ENCODE measurements at places on chromosomes 11 and 22. TPM values are rescaled to one million over a fixed set of nuclear protein-coding genes. Genes with fewer than 3 reads are reported as not detected.

The OR8D1 gene
- not detected for total RNA-seq

The STARD10 gene
- 24.7 TPM for total RNA-seq

DNA sequence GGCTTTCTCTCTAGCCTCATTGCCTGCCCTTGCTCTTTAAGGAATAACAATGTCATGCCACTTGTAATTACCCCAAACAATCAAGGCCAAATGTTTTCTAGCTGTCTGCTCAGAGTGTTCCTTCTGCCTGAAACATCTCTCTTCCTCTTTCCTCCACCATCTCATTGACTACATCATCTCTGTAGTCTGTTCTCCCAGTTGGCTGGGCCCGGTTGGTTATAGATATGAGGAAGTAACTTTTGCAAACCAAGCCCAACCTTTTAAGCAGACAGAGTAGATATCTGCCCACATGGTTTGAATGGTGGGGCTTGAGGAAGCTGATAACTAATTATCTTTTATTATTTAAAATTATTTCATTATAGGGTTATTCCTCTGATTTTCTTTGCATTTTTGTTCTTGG, 104.5 kb downstream of the NTM start:
- DNase-seq = no peak

GRCh38 chr11:45798793-45799441, 6.0 kb upstream of the SLC35C1 start:
- no peak for DNase-seq

DNA sequence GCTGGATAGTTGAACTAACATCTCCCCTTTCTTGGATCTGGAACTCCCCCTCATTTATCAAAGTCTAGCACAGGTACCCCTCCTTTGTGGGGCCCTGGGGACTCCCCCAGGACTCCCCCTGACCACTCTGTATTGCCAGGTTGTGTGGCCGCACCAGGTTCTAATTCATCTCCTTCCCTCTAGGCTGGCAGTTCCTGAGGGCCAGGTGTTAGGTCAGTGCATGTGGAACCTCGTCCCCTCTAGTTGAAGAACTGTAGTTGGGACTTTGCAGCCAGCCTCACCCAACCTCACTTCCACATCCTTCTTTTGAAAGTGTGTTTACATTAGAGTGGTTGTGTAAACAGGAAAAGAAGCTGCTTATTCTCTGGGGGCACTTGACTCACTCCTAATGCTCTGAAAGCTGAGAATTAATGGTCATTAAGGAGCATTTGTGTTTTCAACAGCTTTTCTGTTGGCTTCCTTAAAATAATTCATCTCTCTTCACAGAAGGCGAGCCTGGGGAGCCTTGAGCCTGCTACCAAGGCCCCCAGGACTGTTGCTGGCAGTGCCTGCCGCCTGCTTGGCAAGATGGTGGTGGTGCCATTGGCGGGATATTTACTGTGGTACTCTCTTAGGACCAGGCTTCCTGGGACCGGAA, 11.8 kb downstream of the UPB1 start:
- DNase-seq = peak; percentile 50

DNA sequence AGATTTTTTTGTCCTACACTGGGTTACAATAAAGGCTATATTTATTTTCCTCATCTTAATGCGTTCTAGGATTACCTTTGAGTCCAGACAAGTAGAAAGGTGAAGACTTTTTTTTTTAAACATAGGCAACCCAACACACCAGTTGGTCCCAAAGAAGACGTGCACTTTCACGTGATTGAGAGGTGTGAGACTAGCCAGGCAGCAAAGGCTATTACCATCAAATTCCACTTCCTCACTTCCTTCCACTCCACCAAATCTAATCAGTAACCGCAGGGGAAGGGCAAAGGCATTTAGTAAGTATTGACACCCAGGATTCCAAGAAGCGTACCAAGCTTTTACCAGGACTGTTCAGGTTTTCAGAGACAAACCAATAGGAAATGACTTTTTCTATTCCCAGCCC, 109.3 kb downstream of the APIP start:
- no peak for DNase-seq

The GALR3 gene
- 0.59 TPM for total RNA-seq

GRCh38 chr11:76642341-76642740, 28.2 kb downstream of the LRRC32 start:
- no peak for DNase-seq

GRCh38 chr11:60182541-60183330, at the start of gene MS4A6A:
MS4A6A (minus strand) TSS chr11:60183083; CDS start chr11:60181727, 1,356 bp downstream.
- no peak for DNase-seq

GRCh38 chr11:11813288-11813962, 28.3 kb upstream of the USP47 start:
- DNase-seq = no peak

The KCNJ5 gene
- 0.11 TPM for total RNA-seq

The SOX10 gene
- total RNA-seq = 2.4 TPM

- DNase-seq = no peak
Measured at GRCh38 chr11:46353698-46354097, 6.4 kb downstream of the DGKZ start.

- no peak for DNase-seq
Measured at GRCh38 chr22:44632541-44633396, 69.2 kb upstream of the PRR5 start.

The SBF1 gene
- 69.8 TPM for total RNA-seq

The KREMEN1 gene
- total RNA-seq = 2.4 TPM

The SCARF2 gene
- total RNA-seq = 10.8 TPM

DNA sequence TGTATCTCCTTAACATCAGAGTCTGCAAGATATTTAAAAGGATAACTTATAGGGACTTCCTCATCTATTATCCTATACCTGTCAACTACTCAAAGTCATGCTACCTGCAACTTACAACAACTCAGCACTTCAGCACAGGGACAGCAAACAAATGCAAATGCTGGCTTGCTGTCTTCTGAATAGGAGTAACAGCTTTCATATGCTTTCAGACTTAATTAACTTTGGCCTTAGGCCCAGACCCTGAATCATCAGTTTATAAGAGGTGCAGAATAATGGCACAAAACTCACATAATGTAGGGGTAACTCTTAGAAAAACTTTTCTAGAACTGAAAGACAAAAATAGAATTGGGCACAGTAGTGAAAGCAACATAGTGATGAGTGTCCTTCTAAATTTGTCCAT, 953.4 kb downstream of the DLG2 start:
- DNase-seq = peak; percentile 39

DNA sequence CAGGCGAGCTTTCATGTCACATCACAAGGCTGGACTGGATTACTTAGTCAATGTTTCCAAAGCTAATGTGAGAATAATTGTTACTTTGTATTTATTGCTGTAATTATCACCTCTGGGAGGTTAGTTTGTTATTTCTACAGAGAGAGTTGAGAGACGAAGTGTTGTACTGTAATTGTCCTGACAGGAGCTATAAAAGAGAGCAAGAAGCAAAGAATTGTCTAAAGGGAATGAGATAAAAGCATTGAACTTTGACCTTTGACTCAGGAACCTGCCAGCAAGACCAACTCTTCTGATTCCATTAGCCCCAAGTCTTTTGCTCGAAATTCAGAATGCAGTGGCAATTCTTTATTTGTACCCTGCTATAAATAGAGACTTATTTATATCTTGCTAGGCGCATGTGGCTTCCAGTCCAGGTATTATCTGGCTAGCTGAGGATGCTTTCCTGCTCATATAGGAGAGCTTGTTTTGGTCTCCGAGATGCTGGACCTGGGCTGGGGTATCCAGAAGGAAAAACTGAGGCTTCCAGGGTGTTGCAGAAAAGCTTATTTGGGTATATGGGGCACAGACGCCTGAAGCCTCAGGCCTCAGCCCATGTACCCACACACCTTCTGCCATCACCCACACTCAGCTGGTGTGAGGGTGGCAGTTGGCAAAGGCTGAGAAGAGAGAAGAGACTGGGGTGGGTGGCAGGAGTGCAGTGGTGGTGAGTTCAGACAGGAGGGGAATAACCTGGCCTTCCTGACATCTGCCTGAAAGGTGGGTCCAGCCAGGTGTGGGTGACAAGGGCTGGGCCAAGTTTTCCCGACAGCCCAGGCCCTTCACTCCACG, 40.7 kb downstream of the SYT13 start:
- DNase-seq = no peak

- DNase-seq = no peak
Measured at GRCh38 chr11:81700076-81700475, 1033.6 kb downstream of the FAM181B start.

DNA sequence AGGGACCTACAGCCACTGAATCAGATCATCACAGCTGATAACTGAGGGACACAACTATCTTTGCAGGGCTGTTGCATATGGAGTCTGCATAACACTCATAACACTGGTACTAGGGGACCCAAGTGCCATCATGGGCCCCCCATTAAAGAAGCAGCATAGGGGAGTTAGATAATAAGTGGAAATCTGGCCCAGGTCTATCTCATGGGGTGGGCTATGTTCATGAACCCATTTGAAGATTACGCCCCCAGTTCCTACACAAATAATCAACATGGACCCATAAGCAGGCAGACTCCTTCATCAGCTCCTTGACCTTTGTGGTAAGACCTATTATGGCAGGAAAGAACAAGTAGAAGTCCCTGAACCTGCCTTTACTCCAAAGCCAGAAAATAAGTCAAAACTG, 48.8 kb downstream of the ASCL2 start:
- no peak for DNase-seq

The SHISAL1 gene
- total RNA-seq = 3.0 TPM

The MMP12 gene
- not detected for total RNA-seq

- DNase-seq = no peak
Measured at GRCh38 chr11:109864834-109865547, 228.2 kb upstream of the ZC3H12C start.

The CCDC188 gene
- not detected for total RNA-seq

The THYN1 gene
- 101 TPM for total RNA-seq

GRCh38 chr22:22697377-22698117, 53.1 kb downstream of the GGTLC2 start:
- DNase-seq = peak; percentile 53

GRCh38 chr11:66609721-66610617, 6.5 kb upstream of the RBM14 start:
- DNase-seq = no peak

GRCh38 chr11:70389201-70389600, 9.1 kb upstream of the CTTN start:
- DNase-seq = no peak

The SEZ6L gene
- 0.13 TPM for total RNA-seq

The MS4A6A gene
- total RNA-seq = not detected

GRCh38 chr11:123580557-123581275, 73.7 kb downstream of the SCN3B start:
- DNase-seq = peak; percentile 88

DNA sequence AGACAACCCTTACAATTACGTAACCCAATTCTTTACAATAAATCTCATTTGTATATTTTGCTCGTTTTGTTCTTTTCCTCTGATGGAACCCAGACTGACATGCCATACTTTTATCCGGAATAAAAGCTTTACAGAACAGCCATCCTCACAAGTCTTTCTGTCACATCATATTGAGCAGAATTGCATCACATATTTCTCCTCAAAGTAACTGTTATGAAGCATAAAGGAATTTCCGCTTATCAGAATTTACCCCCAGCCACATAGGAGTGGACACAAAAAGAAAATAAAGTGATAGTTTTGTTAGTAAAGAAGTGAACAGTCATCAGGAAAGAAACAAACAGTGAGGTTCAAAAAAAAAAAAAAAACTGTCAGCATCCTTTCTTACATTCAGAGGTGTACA, 539.5 kb upstream of the LUZP2 start:
- no peak for DNase-seq

GRCh38 chr11:77035580-77035979, 1.4 kb downstream of the B3GNT6 start:
- no peak for DNase-seq

The KCNC1 gene
- 0.04 TPM for total RNA-seq

GRCh38 chr11:83583757-83584366, 297.7 kb upstream of the CCDC90B start:
- no peak for DNase-seq

DNA sequence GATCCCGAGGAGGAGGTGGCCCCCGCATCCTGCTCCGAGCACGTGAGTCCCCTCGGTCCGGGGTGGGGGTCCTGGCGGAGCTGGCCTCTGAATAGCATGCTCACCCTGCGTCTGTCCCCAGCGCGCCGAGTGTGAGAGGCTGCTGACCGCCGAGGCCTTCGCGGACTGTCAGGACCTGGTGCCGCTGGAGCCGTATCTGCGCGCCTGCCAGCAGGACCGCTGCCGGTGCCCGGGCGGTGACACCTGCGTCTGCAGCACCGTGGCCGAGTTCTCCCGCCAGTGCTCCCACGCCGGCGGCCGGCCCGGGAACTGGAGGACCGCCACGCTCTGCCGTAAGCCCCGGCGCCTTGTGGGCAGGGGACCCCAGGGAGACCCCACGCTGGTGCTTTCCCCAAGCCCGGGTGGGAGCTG, 3.5 kb downstream of the MUC2 start:
- DNase-seq = peak; percentile 33

DNA sequence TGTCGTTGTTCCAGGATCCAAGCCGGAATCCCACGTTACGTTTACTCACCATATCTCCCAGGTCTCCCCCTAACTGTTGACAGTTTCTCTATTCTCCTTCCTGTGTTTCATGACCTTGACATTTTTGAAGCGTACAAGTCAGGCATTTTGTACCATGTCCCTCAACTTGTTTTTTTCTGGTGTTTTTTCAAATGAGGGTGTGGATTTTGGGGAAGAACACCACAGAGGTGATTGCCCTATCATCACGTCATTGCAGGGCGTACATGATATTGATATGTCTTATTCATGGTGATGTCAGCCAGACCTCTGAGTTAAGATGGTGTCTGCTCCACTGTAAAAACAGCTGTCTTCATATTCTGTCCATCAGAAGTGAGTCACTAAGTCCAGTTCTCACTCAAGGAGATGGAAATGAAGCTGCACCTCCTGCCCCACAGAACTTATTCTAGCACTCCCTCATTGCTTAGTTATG, 28.3 kb upstream of the SOX10 start:
- no peak for DNase-seq

DNA sequence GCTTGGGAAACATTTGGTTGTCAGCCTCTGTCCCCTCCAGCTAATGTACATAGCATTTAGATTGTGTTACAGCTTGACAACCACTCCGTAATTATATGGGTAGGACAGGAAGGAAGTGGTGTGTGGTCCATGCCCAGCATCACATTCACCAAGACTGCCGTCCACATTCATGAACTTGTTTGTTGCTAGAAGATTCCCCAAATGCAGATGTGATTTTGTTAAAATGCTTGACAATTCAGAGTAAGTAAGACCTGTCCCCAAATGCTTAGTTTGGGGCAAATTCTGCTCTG, 1482.7 kb downstream of the TBC1D22A start:
- no peak for DNase-seq

The PAMR1 gene
- 2.4 TPM for total RNA-seq

DNA sequence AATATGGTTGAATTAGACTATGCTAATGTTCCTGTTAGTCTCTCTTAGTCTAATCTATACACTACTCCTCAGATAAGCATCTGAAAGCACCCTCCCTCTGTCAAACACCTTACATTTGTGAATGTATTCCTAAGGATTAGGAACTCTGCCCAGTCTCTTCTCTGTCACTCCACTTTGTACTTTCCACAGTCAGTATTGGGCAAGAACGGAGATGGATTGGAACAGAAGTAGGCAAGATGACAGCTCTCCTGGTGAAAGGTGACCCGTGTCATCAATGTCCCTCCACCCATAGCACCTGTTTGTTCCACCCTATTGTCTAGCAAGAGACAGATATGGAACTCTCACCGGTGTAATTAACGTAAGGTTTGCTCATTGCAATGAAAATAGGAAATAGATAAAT, 613.8 kb downstream of the CNTN5 start:
- DNase-seq = no peak

Data from H9 (cell line).